ENCODE measurements at places on chromosomes 2 and 18. TPM values are rescaled to one million over a fixed set of nuclear protein-coding genes. Genes with fewer than 3 reads are reported as not detected.

DNA sequence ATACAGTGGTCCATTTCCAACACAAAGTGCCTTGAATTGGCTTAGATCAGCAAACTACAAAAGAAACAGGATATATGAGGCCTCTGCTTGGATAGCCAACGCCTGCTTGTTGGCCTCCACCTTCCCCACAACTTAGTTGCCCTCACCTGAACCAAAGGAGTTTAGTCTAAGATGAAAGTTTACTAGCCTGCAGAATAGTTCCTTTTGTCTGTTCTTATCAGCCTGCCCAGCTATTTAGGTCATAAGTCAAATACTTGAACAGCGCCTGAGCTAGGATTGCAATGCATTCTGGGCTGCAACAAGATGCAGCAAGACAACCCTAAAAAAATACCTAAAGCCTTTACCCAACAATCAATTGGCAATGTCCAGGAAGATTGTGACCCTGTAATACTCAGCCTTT, 13.1 kb upstream of the EPG5 start:
- peaks cover 3% of the 10 kb centered on the region for H3K4me1 ChIP-seq
- no peak overlapping the region for H3K4me3 ChIP-seq
- H3K27me3 ChIP-seq, result no peaks in the 10 kb centered on the region
- no peaks in the 10 kb centered on the region for H3K36me3 ChIP-seq
- no peak overlapping the region for H3K27ac ChIP-seq
- no peak for DNase-seq

- H3K36me3 ChIP-seq, result no peaks in the 10 kb centered on the region
- peaks cover 19% of the 10 kb centered on the region for H3K27me3 ChIP-seq
- H3K4me3 ChIP-seq, result no peak overlapping the region
Observed at GRCh38 chr18:13221869-13222855, 3.6 kb downstream of the LDLRAD4 start.

- no peak for DNase-seq
- no peaks in the 10 kb centered on the region for H3K27me3 ChIP-seq
- no peaks in the 10 kb centered on the region for H3K4me1 ChIP-seq
- H3K4me3 ChIP-seq, result no peak overlapping the region
- no peaks in the 10 kb centered on the region for H3K36me3 ChIP-seq
Observed at GRCh38 chr2:61720911-61721310, 132.9 kb downstream of the FAM161A start.

DNA sequence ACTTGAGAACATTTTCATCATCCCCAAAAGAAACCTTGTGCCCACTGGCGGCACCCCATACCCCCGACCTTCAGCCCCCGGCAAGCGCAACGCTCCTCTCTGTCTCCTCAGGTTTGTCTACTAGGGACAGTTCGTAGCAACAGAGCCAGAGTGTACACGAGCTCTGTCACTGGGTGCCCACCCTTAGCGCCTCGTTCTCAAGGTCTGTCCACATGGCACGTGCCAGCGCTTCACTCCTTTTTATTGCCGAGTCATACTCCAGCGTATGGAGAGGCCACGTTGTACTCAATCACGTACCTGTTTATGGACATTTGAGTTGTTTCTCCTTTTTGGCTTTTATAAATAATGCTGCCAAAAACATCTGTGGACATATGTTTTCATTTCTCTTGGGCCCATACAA, 30.3 kb upstream of the GPC1 start:
- H3K36me3 ChIP-seq, result no peaks in the 10 kb centered on the region
- DNase-seq, result peak; percentile 27
- no peak overlapping the region for H3K4me3 ChIP-seq
- H3K27me3 ChIP-seq, result no peaks in the 10 kb centered on the region

DNA sequence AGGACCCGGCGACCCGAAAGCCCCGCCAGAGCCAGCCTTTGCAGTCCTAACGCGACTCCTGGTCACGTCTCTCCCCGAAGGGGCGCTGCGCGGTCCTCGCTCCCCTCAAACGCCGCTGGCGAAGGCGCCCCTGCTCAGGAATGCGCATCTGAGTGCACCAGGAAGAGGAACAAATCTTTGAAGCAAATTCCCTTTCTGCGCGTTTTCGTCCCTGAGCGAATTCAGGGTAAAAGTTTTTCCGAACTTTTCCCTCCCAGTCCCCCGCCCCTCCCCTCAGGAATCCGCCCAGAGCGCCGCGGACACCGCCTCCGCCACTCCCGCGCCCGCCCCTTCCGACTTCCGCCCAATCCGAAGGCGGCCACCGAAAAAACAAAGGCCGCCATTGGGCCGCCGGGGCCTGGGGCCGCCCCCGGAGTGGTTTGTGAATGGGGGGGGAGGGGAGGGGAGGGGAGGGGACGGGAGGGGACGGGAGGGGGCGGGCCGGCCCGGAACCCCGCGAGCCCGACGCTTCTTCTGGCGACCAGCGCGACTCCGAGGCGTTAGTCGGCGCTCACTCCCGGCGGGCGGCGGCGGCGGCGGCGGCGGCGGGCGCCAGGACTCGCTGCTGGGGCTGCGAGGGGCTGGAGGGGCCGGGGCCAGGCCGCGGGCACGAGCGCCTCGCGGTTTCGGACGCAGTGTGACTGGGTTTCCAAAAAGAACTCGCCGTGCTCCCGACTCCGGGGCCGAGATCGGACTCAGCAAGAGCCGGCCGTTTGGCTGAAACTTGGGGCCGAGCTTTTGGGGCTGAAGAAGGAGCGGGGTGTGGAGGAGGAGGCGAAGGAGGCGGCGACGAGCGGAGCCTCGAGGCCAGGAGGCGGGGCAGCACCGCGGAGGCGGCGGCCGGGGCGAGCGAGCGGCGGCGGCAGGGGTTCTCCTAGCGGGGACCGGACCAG, at the start of gene FZD7:
Gene FZD7, plus strand, starts transcription at position 539 of the 932 bp plus-strand sequence. CDS start 793 bp downstream, outside the sequence.
- DNase-seq, result peak; percentile 75
- H3K4me1 ChIP-seq, result peaks cover 4% of the 10 kb centered on the region
- H3K4me3 ChIP-seq, result peak within 1 kb of the TSS; percentile 98
- H3K27ac ChIP-seq, result peak within 1 kb of the TSS; percentile 96
- peaks cover 39% of the 10 kb centered on the region for H3K36me3 ChIP-seq

GRCh38 chr2:239355724-239356123, 45.1 kb downstream of the HDAC4 start:
- peaks cover 1% of the 10 kb centered on the region for H3K4me1 ChIP-seq
- H3K36me3 ChIP-seq, result no peaks in the 10 kb centered on the region

- H3K36me3 ChIP-seq, result no peaks in the 10 kb centered on the region
- H3K4me1 ChIP-seq, result no peaks in the 10 kb centered on the region
- peak overlapping the region; percentile 60 for H3K4me3 ChIP-seq
- H3K27ac ChIP-seq, result no peak overlapping the region
Observed at GRCh38 chr2:179263446-179264367, 925 bp downstream of the SESTD1 start.

DNA sequence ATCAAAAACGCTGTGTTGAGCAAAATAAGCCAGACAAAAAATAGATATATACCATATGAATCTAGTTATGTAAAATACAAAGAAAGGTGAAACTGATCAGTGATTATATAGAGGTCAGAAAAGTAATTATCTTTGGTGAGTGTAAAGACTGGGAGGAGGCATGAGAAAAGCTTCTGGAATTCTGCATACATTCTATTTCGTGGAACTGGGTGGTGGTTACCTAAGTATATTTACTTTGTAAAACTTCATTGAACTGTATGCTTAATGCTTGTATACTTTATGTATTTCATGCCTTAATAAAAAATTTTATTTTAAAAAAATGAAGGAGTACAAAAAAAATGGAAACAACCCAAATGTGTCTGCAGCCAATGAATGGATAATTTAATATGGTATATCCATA, 153.1 kb upstream of the ALPP start:
- H3K4me1 ChIP-seq, result no peaks in the 10 kb centered on the region
- DNase-seq, result no peak
- no peak overlapping the region for H3K27ac ChIP-seq

- no peaks in the 10 kb centered on the region for H3K27me3 ChIP-seq
- no peak for DNase-seq
- H3K36me3 ChIP-seq, result no peaks in the 10 kb centered on the region
Observed at GRCh38 chr2:177708660-177709444, 316.3 kb downstream of the AGPS start.

DNA sequence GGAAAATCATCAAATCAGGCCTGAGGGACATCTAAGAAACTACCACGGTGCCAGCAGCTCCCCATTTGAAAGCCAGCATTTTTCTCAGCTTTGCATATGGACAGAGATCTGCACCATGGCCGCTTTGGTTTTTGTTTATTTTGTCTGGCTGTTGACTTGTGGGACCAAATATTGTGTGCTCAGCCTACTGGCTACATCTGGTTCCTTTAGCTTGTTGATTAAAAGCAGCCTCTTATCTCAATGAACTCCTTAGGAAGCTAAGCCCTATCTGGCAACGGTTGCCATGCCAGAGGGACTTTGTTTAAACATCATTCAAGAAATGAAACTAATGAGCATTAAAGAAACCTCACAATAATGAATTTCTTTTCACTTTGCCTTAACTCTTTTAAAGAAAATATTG, 32.4 kb upstream of the CCDC150 start:
- no peaks in the 10 kb centered on the region for H3K4me1 ChIP-seq
- H3K4me3 ChIP-seq, result no peak overlapping the region
- no peak overlapping the region for H3K27ac ChIP-seq
- DNase-seq, result no peak
- no peaks in the 10 kb centered on the region for H3K27me3 ChIP-seq
- no peaks in the 10 kb centered on the region for H3K36me3 ChIP-seq

- no peaks in the 10 kb centered on the region for H3K36me3 ChIP-seq
- no peak for DNase-seq
- H3K4me1 ChIP-seq, result no peaks in the 10 kb centered on the region
- H3K4me3 ChIP-seq, result no peak overlapping the region
Observed at GRCh38 chr2:7480431-7480830, 563.2 kb downstream of the RNF144A start.

DNA sequence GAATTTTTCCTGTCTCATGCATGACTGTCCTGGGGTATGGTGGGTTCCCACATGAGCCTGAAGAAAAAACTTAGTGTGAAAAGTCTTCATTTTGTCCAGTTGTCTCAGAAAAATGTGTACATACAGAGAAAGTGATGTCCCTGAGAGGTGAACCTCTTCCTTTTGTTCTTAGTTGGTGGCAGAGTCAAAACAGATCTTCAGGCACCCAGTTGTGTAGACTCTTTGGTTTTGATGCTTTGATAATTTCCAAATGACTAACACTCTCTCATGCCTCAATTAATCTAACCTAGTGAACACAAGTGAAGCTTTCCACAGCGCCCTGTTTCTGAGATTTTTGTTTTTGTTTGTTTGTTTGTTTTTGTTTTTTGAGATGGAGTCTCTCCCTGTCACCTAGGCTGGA, 273.5 kb downstream of the PIK3C3 start:
- H3K27ac ChIP-seq, result no peak overlapping the region
- H3K4me3 ChIP-seq, result no peak overlapping the region
- no peaks in the 10 kb centered on the region for H3K4me1 ChIP-seq
- no peaks in the 10 kb centered on the region for H3K36me3 ChIP-seq
- DNase-seq, result no peak
- no peaks in the 10 kb centered on the region for H3K27me3 ChIP-seq

DNA sequence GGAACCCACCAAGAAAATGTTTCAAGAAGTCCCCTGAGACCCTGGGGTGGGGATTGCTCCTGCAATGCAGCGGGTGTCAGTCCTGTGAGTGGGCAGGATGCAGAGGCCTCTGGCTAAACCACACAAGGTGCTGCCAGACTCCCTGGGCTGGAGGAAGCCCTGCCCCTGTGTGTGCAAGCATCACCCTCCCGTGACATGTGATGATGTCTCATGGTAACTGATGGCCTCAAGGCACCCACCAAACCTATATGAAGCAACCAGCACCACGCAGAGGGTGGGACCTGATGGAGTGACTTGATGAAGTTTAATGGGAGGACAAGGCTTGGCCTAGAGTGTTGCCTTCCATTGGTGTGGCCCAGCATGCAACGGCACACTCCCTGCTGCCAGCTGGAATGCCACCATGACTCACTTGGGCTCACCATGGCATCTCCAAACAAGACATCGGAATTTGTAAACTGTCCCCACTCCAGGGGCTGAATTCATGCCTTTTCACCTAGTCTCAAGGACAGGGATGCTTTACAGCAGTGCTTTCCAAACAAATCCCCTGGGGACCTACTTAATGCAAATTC, 8.7 kb upstream of the SLC14A1 start:
- no peaks in the 10 kb centered on the region for H3K27me3 ChIP-seq
- no peak overlapping the region for H3K27ac ChIP-seq
- no peak for DNase-seq
- no peak overlapping the region for H3K4me3 ChIP-seq
- H3K4me1 ChIP-seq, result no peaks in the 10 kb centered on the region
- no peaks in the 10 kb centered on the region for H3K36me3 ChIP-seq

Gene TMEM18
- total RNA-seq, result 22.3 TPM

Gene ABCG8
- not detected for total RNA-seq

Gene TCF7L1
- total RNA-seq, result 110 TPM

All from H1 (cell line).